ENCODE measurements at places on chromosomes 5 and 9.

DNA sequence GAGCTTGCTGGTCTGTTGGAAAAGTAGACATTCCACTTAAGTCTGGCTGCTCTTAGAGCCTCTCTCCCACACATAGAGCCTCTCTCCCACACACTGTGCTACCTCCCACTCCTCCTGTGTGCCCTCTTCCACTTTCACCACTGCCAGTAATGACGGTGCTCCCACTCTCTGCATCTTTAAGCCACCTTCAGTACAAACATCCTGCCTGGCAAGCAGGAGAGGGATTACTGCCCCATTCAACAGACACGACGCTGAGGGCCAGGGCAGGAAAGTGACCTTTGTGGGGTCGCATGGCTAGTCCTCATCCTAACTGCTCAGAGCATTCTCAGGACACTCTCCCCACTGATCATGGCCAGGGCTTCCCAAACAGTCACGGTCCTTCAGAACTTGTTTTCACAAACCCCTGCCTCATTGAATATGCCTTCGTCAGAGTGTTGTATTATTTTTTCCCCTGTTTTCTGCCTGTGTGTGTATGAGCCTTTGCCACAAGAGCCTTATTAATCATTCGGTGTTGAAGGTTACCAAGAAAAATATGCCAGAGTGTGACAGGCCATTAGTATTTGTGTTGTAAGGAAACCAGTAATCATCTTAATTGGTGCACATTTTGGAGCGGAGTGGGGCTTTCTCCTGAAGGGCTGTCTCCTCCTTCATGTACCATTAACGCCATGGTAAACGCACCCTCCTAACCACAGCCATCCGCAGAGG is 87.1 kb upstream of the SAP30L start:
- no peak for DNase-seq

- no peak for DNase-seq
Measured at GRCh38 chr9:133584559-133585476, 24.4 kb downstream of the FAM163B start.

DNA sequence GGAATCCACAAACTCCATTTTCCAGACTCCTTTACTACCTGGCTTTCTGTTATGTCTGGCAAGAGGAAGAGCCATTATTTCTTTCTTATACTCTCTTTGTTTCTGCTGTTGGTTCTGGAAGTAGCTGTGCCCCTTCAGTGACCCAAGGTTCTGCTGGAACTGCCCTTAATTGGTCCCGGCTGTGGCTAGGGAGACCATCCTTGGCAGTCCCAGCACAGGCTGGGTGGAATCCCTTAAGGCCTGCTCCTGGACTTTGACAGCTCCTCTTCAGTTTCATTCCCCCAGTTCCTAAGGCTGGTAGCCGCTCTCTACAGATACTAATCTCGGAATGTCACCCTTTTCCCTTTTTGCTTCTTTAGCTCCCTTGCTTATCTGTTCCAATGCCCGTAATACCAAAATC is 81.9 kb upstream of the GLIS3 start:
- DNase-seq = no peak

DNA sequence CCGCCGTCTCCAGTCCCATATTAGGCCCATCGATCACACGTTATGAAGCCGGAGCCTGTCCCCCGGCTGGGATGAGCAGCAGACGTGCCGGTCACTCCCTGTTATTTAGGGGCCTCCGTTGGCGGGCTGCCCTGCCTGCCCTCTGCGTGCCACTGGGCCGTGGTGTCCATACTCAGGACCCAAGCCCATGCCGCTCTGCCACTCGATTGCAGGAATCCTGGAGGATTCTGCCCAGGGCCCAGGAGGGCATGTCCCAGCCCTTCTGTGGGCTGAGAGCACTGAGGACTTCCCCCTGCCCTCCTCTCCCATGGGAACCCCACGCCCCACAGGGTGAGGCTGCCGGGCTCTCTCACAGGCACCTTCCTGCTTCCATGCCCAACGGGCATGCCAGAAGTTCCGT is 19.6 kb upstream of the LAMC3 start:
- no peak for DNase-seq

- DNase-seq = peak; percentile 70
Measured at GRCh38 chr5:140239939-140240700, 62.8 kb downstream of the PFDN1 start.

DNA sequence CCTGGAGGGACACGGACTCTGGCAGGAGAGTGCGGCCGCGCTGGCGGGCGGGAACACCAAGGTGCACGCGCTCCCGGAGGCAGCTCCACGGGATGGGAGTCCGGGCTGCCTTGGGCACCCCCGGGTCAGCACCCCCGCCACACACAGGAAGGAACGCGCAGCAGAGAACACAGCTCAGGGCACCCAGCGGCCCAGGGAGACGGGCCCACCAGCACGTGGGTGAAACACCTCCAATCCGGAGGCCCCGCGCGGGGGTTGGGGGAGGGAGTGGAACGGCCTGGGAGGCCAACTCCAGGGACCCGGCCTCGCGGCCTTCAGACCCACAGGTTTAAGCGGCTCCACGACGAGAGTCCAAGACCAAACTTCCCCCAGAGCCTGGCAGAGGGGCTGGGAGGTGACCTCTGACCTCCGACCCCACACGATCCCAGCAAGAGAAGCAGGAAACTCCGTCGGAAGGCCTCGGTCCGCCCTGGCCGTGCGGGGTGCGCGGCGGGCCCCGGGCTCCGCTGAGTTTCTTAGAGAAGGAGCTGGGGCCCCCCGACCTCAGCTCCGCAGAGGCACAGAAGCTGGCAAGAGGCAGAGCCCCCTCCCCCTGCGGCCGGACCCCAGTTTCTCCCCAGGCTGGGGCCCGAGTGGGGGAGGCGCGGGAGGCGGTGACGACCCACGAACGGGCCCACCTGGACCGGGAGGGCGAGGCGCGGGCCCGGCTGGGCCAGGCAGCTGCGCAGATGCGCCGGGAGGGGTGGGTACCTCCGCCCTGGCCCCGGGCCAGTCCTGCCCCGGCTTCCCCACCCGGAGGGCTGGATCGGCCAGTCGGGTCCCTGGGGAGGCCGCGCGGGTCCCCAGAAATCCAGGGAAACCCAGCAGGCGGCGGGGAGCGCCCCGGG is 851 bp downstream of the NACC2 start:
- peak; percentile 69 for DNase-seq

DNA sequence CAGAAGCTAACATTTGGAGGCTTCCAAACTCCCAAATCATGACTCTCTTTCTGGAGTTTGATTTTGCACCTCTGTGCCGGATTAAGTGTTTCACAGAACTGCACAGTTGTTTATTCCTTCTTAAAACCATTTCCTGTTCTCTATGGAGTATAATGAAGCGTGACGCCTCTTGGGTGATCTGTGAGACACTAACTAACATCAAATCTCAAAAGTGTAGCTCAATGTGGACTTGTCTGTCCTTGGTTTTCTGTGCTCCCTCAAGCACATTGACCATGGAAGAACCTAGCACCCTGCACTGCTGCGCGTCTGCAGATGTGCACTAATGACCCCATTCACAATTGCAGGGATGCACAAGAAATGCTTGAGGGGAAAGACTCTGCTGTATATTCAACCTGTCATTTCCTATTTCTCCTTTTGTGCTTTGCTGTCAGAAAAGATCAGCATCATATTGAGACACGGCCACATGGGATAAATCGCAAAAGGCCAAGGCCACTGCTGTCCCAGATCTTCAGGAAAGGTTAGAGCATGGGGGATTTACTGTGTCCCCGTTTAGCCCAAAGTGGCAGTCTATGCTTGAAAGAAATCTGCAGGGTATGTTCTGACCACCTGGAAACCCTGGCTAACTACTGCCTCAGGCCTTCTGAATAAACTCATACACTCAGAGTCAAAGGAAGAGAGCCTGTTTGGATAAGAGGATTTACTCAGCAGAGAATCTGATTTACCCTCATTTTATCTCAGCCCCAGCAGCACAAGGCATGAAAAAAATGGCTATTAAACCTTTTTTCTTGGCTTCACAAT is 109.6 kb downstream of the BAAT start:
- no peak for DNase-seq

DNA sequence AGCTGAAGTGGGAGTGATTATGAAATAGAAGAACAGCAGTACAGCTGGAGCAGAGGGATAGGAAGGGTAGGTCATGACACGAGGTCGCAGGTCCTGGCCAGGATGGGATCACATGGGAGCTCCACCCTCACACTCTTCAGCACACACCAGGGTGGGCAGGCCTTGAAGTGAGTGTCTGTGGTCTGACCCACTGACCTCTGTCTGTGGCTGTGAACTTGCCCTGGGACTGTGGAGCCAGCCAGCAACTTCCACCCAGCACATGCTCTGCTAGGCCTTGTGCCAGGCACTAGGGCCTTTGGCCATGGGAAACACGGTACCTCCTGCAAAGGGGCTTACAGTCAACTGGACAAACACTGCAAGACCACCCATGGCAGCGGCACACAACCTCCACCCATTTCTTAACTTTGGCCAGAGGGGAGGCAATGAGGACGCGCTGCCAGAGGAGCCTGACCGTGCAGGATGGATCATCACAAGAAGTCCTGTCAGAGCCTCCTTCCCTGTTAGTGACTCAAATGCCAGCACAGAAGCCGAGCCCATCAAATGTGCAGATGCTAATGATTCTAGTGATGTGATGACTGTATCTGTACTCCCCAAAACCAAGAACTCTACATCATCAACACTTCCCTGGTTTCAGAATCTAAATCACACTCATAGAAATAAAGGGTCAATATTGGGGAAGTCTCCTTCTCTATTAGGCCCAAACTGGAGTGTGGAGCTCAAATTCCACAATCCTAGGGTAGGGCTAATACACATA is 113.6 kb downstream of the DPYSL3 start:
- no peak for DNase-seq

DNA sequence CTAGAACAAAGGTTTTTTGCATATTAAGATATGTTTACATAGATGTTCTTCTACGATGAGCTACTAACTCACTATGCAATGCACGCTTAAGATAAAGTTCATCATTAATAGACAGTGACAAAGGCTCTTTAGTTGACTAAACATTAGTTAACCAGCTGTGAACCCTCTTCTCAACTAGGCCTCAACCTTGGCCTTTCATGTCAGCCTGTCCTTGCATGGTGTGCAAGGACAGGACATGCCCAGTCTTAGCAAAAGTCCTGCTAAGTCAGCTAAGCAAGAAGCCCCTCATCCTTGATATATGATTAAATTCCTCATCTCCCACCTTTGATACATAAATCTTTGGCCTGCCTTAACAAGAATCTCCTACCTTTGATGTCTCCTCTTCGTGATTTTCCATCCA is 50.9 kb downstream of the PLPP1 start:
- no peak for DNase-seq

DNA sequence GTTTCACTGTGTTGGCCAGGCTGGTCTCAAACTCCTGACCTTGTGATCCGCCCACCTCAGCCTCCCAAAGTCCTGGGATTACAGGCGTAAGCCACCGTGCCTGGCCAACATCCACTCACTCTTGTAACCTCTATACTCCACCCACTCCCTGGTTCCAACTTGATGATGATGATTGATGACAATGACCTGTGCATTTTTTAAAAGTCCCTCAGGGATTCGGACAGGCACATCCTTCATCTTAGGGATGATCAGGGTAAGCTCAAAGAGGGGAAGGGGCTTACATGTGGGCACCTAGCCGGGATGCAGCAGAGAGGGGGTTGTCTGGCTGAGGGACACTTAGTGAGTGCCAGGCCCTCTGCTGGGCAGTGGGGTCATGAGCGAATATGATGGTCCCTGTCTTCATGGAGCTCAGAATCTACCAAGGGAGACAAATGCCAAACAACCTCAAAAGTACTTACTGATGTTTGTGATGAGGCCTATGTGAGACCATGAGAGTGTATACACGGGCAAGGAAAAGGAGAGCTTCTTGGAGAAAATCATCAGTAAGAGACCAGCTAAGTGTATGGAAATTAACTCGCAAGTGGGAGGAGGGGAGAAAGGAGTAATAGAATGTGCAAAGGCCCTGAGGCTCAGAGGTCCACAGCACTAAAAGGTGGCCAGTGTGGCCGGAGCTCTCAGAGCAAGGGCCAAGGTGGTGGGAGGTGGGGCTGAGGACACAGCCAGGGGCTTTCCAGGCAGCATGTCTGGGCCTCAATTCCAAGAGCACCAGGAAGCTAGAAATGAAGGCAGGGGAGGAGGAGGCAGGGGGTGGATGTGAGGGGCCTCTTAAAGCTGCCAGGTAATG is 27.4 kb downstream of the LHX2 start:
- no peak for DNase-seq

DNA sequence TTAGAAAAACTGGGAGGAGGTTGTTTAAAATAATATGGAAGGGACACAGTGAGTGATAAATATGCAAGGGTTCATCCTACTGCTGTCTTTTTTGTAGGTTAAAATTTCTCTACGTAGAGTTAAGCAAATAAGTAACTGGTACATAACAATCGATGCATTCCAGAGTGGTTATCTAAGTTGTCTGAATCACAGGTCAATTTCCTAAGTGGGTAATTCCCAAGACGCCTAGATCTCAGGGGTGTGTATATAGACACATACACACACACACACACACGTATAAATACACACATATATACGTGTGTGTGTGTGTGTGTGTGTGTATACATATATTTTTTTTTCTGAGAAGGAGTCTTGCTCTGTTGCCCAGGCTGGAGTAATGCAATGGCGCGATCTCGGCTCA is 22.3 kb downstream of the CAAP1 start:
- DNase-seq = no peak

DNA sequence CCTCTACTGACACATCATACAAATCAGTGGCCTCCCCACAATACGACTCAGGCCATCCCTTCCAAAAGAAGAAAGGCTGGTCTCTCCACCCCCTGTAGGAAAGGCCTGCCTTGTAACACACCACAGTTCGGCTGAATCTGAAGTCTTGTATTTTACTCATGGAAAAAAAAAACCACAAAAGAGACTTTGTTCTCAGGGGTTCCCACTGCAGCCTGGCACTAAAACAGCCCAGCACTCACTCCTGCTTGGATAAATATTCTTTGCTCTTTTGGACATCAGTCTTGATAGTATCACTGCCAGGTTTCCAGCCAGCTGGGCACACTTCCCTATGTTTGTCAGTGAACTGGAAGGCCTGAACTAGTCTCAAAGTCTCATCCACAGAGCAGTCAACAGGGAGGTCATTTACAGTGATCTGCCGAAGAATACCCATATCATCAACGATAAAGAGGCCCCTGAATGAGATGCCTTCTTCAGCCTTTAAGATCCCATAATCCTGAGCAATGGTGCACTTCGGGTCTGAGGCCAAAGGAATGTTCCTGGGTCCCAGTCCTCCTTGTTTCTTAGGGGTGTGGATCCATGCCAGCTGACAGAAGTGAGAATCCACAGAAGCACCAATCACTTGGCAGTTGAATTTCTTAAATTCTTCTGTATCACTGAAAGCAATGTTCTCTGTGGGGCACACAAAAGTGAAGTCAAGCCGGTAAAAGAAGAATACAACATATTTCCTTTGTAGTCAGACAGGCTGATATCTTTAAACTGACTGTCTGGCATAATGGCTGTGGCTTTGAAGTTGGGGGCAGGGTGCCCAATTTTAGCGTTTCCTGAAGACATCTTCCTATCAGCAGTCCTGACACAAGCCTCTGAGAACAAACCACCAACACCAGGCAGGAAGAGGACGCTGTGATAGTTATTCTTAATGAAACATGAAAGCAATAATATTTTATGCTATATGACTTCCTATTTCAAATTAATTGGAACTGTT is 198.1 kb downstream of the LURAP1L start:
- DNase-seq = no peak

- DNase-seq = no peak
Measured at GRCh38 chr5:11007269-11007870, 246.3 kb upstream of the DAP start.
